ENCODE measurements at places on chromosomes 3 and 15.

DNA sequence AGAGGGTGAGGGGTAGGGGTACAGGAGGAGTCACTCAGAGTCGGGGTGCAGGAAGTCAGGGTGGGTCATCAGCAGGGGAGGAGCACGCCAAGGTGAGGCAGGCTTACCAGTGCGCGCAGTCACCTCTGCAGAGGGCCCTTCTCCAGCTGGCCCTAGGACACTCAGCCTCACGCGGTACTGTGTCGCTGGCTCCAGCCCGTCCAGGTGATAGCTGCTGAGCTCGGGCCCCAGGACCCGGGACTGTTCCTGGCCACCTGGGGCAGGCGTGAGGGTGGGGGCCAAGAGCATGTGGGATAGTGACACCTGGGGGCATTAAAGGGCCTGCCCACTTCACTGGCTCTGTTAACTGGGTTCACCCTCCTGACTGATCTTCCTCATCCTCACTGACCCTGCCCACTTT is 7.4 kb downstream of the COL7A1 start:
- DNase-seq = no peak

GRCh38 chr15:69486481-69487110 is 34.0 kb downstream of the RPLP1 start:
- no peak for DNase-seq

DNA sequence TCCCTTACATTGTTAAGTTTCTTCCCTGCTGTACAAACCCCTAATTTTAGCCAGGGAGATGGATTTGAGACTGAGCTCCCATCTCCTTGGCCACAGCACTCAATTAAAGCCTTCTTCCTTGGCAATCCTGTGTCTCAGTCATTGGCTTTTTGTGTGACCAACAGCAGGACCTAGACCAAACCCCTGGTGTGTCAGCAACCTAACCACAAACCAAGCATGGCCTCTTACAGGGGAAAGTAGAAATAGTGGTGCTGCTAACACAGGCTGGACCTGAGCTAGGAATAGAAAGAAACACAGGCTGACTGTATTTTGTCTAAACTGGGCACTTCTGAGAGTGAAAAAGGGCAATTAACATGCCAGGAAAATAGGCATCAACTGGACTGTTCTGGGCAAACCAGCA is 37.9 kb downstream of the PPCDC start:
- DNase-seq = no peak

- DNase-seq = no peak
Observed at GRCh38 chr3:70049761-70050160, 50.2 kb downstream of the SAMMSON start.

GRCh38 chr3:101179637-101180036 is 140.7 kb downstream of the IMPG2 start:
- DNase-seq = no peak

GRCh38 chr15:75697523-75697922 is 15.1 kb downstream of the CSPG4 start:
- no peak for DNase-seq

- no peak for DNase-seq
Observed at GRCh38 chr15:64987136-64987535, 2.6 kb downstream of the SPG21 start.

DNA sequence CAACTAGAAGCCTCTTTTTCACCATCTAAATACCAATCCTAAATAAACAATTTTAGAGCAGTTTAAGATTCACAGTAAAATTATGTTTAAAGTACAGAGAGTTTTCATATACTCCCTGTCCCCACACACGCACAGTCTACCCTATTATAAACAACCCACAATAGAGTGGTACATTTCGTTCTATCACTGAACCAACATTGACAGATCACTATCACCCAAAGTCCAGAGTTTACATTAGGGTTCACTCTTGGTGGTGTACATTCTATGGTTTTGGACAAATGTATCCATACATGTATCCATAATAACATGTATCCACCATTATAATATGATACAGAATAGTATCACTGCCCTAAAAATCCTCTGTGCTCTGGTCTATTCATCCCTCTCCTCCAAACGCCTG is 89.0 kb downstream of the MLH1 start:
- no peak for DNase-seq

Measured in tibial artery (tissue), 4 donors.